AG04449 (cell line): ENCODE measurements at places on chromosomes 13 and 19.

GRCh38 chr19:47523473-47523872 is 8.6 kb upstream of the NAPA start:
- no peak for DNase-seq

GRCh38 chr19:3949294-3949693 is 16.4 kb downstream of the NMRK2 start:
- DNase-seq, result no peak

DNA sequence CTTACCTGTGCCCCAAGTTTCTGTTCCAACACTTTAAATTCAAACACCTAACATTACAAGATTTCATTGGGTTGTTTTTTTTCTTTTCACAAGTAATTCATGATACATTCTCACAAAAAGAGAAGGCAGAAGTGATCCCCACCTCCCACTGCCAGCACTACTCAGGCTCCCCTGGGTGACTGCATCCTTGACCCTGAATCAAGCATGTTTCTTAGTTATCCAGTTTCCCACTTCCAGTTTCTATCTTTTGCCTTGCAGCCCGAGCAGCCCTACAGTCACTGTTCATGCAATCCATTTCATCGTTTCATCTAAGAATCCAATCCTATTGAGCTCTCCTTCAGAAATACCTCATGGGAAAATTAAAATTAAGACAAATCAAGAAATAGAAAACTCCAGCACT is 61.4 kb downstream of the RNASEH2B start:
- DNase-seq, result no peak

- DNase-seq, result no peak
Observed at GRCh38 chr13:56182598-56182997, 958.1 kb upstream of the PRR20A start.

- DNase-seq, result no peak
Observed at GRCh38 chr13:32745509-32745908, 159.3 kb downstream of the PDS5B start.

- DNase-seq, result no peak
Observed at GRCh38 chr19:49690656-49691242, at the start of gene CPT1C. Gene CPT1C, plus strand, starts transcription at chr19:49691116. Its CDS starts 1,137 bp downstream, at chr19:49692253.

DNA sequence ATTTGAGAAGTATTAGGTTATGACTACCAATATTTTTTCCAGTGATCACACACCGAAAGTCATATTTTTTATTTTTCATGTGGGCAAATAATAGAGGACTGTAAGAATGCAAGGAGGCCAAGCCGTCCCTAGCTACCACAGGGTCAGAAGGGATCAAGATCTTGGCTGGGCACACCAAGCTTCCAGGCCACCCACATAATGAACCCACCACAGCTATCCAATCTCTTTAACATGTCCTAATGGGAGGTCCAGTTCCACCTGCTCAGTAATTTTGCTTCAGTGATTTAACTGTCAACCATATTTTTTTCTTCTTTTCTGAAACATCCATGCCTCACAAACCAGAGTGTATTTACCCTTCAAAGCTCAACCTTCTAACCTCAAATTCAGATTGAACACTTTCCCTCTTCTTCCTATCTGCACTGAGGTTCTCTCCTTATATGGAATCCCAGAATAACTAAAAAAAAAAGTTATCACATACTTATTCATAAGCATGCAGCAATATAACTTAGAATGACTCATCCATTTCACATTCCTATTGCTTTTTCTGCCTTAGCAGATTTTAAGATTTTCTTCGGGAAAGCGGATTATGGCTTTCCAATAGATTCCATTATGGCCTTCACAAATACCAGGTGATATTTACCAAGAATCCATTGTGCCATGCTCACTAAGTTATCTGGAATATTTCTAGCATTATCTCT is 12.2 kb downstream of the ARGLU1 start:
- DNase-seq, result no peak

DNA sequence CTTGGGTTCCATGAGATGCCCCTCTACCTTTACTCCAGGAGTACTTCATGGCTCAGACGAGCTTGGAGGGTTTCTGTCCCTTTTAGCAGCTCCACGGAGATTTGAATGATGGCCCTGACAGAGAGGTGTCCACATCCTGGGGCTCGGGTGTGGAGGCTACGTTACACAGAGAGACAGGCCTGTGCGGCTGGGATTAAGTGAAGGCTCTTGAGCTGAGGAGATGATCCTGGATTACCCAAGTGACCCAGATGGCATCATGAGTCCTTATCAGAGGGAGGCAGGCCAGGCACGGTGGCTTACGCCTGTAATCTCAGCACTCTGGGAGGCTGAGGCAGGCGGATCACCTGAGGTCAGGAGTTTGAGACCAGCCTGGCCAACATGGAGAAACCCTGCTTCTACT is 12.4 kb downstream of the DPP9 start:
- no peak for DNase-seq

DNA sequence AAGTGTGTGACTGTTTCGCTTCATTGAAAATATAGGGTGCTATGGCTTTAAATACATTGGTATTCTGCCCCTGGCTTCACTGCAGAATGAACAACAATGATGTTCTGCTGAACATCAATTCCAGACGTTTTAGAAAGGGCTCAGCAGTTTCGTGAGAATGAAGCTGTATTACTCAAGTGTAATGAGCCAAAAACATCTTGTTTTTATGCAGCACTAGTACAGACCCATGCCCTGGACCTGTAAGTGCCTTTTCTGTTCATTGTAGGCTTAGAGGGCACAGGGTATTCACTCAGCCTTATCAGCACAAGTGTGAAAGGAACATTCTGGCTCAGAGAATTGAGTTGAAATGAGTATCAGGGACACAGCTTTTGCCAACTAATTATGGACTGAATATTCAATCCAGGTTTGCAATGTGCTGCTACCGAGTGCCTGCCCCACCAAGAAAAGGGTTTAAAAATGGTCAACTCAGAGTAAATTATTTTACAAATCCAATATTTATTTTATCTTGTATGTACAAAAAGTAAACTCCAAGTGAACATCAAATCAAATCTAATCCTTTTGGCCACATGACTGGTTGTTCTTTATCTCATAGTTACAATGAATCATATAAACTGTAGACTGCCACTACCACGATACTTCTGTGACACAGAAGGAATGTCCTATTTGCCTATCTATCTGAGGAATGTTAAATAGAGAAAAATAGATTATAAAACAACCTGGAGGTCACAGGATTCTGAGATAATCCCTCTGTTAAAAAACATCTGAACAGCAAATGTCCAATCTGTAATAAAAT is 362.8 kb downstream of the NALCN start:
- no peak for DNase-seq

DNA sequence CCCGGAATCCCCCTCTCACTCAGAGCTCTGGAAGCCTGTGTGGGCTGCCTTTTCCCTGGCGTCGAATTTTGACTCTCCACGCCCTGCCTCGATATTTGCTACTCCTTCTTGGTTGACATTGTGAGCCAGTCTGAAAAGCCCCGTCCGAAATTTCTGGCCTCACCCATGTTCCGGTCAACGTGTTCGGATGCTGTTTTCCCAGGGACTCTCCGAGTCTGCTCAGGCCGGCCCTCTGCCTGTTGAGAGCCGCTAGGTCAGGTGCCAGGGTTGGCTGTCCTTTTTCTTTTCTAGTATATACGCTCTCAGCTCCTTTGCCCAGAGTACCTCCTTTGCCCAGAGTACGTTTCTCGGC is 6.8 kb upstream of the DGKH start:
- DNase-seq, result no peak

DNA sequence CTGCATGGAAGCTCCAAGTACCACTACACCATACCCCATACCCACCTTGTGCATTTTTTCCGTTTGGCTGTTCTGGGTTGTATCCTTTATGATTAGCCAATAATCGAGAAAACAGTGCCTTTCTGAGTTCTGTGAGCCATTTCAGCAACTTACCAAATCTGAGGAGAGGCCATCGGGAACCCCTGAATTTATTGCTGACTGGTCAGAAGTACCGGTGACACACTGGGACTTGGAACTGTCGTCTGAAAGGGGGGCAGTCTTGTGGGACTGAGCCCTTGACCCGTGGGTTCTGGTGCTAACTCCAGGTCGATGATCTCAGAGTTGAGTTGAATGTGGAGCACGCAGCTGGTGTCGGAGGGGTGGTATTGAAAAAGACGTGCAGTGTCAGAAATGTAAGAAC is 15.0 kb downstream of the UPF3A start:
- no peak for DNase-seq

DNA sequence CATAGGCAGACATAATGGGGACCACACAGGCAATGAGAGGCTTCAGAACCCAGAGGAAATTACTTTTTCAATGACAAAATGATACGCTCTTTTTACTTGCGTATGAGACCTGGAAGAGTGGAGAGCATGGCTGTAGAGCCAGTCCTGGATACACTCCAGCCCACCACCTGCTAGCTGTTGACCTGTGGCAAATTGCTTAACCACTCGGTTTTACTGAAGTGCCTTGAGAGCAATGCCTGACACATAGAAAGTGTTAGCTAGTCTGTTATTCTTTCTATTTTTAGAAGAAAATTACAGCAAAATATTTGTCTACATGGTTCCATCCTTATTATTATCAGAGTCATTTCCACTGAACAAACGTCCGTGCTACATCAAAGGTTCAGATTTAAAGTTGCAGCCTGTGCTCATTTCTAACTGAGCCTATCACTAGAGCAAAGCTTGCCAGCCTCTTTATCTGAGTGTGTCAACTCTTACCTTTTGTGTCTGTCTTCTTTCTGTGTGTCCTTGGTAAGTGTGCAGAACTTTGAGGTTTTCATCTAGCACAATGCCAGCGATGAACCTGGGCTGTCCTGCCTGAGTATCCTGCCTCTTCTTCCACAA is 9.6 kb upstream of the GPR183 start:
- no peak for DNase-seq

GRCh38 chr13:109673477-109673876 is 112.9 kb downstream of the IRS2 start:
- DNase-seq, result peak; percentile 9

DNA sequence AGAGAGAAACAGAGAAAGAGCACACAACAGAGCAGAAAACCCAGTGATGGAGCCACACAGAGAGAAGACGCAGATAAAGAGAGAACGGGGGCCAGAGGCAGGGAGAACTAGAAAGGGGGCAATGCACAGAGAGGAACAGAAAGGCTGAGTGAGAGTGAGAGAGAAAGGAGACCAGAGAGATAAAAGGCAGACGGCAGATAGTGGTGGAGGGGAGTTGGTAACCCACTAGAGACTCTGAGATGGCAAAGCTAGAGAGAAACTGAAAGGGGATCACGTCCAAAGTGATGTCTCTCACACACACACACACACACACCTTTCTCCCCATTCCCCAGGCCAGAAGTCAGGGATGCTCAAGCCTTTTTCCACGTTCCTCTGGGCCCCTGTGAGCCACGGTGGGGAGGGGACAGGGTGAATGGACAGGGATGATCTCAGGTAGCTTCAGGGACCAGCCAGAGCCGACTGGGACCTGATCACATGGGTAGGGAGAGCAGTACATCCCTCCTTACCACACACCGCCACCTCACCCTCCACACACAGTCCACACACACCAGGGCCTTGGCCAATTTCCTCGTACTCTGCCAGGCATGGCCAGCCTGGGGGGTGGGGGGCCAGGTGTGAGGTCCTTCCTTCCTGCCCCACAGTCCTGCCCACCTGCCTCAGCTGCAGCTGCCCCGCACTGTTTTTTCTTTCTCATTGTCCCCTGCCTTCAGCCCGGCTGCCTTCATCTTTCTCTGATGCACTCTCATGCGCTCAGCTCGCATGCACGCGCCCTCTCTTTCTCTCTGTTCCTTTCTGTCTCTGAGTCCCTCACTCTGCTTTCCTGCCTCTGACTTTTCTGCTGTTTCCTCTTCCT is 22.5 kb upstream of the POU2F2 start:
- no peak for DNase-seq

DNA sequence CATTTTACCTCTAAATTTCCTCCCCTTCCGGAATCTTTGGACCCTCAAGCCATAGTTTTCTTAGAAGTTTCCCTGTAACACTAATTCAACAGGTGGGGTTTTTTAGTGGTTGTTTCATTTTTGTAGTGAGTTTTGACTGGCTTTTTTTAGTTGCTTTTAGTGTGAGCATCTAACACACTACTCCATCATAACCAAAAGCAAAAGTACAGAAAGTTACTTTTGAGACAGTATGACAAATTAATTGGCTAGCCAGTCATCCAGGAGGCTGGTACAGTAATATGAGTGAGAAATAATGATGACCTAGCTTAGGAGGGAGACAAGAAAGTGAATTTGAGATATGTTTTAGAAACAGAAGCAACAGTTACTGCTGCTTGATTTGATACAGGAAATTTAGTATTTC is 71.5 kb downstream of the DNAJC15 start:
- DNase-seq, result no peak

DNA sequence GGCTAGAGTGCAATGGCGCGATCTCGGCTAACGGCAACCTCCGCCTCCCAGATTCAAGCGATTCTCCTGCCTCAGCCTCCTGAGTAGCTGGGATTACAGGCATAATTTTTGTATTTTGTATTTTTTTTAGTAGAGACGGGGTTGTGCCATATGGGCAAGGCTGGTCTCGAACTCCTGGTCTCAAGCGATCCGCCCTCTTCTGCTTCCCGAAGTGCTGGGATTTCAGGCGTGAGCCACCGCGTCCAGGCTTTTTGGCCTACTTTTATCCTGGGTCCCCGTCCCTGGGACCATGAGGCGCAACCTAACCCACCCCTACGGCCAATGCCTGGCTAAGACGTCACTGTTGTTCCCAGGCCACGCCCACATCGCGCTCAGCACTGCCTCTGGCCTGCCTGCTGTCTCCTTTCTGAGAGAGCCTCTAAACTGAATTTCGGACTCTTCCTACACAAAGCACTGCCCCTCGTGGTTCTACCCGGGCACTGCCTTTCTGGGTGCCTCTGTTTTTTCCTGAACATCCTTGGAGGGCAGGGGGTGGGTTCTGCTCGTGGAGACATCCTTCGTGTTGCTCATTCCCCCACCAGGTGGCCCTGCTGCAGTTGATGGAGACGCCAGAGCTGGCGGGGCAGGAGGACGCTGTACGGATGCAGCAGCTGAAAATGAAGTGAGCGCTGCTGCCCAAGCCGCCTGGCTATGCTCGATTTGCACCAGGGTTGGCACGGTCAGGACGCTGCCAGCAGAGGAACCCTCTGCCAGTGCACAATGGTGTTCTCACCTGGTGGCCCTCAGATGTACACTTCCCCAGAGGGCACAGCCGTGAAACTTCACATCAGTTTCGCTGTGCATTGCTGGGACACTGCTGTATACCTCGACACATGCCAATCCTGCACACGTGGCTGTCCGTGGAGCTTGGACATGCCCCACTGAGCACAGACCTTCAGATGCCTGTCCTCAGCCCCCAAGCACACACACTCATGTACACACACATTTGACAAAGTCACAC is 2.0 kb downstream of the REX1BD start:
- no peak for DNase-seq

- DNase-seq, result no peak
Observed at GRCh38 chr19:38733241-38733492, 11.1 kb downstream of the CAPN12 start.
